Adrenal gland (tissue), 19 donors: ENCODE measurements at places on chromosomes 1 and 21. TPM values are rescaled to one million over a fixed set of nuclear protein-coding genes. Genes with fewer than 3 reads are reported as not detected.
A peak's percentile ranks its signal among the peaks of the same experiment; 100 is the strongest.

The CYB561D1 gene
- total RNA-seq, result 8.4 TPM

The NBPF11 gene
- total RNA-seq, result 13.3 TPM

The PI4KB gene
- 65.3 TPM for total RNA-seq

The NBPF6 gene
- total RNA-seq, result not detected

DNA sequence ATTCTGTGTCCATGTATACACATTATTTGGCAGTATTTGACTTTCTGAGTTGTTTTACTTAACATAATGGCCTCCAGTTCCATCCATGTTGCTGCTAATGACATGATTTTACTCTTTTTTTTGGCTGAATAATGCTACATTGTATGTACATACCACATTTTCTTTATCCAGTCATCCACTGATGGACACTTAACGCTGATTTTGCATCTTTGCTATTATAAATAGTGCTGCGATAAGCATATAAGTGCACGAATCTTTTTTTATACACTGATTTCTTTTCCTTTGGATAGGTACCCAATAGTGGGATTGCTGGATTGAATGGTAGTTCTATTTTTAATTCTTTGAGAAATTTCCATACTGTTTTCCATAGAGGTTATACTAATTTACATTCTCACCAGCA is 255.5 kb downstream of the GPR52 start:
- DNase-seq, result no peak

DNA sequence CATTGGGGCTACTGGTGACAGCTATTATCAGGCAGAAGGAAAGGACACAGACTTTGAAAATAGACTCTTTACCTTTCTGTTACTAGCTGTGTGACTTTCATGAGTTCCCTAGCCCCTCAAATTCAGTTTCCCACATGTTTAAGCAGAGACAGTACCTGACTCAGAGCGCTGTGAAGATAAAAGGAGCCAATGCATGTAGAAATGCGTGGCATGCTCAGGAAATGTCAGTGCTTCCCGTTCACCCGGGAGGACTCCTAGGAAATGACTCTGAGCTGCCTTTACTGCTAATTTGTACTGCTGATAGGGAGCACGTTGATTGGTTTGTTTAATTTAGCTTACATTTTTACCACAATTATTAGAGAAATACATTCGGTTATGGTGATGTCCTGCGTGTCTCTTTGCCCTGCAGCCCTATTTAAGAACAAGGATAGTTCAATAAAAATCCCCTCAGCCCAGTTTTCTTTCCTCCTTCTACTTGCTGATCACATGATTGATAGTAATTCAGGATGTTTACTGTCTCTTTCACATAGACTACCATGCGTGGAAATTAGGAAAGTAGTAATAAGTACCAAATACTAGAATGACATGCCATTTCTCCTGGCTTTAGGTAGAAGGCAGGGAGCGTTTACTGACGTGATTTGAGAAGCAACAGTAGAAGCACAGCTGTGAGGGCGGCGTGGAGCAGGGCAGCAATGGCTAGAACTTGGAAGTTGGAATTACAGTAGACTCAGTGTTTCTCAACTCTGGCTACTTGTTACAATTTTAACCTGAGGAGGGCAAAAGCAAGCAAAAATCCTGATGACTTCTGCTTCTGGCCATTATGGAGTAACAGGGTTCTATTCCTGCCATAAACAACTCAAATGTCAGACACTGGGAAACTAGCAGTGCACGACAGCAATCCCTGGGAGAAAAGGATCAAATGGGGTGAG is 15.9 kb downstream of the PDIK1L start:
- DNase-seq, result no peak

DNA sequence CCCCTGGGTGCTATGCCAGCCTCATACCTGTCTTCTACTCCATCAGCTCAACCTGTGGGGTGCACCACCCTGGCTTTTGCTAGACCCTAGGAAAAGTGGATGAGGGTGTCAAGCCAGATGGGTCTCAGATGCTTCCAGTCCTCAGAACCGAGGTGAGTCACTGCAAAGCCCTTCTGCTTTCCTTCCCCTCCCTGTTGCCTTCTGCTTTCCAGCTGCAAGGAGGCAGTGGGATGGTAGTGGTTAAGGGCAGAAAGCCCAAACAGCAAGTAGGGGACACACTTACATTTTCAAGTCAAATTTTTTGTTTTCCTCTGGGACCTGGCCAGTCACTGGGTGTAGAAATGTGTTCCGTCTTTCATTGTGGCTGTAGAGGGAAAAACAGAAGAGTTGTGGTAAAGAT is 60.7 kb upstream of the GOLT1A start:
- DNase-seq, result no peak

- no peak for DNase-seq
These were observed 62.3 kb downstream of the PTGS2 start for GRCh38 chr1:186617926-186618325.

GRCh38 chr1:25481625-25482024 is 50.9 kb downstream of the MACO1 start:
- no peak for DNase-seq

DNA sequence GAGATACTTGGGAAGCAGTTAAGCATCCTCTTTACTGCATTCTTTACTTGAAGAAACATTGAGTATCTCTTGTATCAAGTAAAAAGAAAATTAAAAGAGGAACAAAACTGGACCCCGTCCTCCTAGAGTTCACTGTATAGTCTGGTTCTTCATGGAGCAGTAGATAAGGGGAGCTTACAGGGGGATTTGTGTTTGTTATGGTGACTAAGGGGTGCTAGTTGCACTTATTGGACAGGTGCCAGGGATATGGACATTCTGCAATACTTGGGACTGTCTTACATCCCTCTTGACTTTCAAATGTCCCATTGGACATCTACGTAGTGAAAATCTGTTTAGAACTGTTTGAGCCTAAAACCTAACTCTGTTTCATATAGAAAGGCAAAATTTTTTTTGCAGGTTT is 67.2 kb downstream of the ALG14 start:
- DNase-seq, result no peak

DNA sequence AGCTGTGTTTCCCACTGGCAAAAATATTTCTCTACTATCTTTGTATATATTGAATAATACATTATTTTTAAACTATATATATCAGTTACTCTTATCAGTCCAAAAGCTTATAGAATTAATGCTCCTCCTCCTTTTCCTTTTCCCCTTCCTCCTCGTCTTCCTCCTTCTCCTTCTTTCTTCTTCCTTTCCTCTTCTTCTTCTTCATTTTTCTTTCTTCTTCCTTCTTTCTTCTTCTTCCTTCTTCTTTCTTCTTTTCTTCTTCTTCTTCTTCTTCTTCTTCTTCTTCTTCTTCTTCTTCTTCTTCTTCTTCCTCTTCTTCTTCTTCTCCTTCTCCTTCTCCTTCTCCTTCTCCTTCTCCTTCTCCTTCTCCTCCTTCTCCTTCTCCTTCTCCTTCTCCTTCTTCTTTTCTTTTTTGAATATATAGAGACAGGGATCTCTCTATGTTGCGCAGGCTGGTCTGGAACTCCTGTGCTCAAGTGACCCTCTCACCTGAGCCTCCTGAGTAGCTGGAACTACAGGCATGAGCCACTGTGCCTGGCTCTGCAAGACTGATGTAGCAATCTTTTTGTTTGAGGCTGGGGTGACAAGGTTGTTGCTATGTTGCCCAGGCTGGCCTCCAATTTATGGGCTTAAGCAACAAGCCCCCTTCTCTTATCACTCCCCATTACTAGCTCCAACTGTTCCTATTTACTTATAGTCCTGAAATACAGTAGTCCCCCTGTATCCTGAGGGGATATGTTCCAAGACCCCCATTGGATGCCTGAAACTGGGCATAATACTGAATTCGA is 47.4 kb downstream of the MAGI3 start:
- no peak for DNase-seq

GRCh38 chr1:169484683-169485430 is 887 bp downstream of the SLC19A2 start:
- DNase-seq, result peak; percentile 84

- DNase-seq, result no peak
These were observed 264.0 kb upstream of the CAMK1G start for GRCh38 chr1:209319549-209319948.
